NCI-H69 (cell line): ENCODE measurements at places on chromosomes 4 and X.

- DNase-seq, result no peak
Observed at GRCh38 chr4:64857198-64857597, 447.9 kb upstream of the TECRL start.

- peak; percentile 10 for DNase-seq
Observed at GRCh38 chr4:78047366-78047765, 9.8 kb upstream of the FRAS1 start.

GRCh38 chrX:108353452-108353851 is 84.8 kb downstream of the COL4A6 start:
- DNase-seq, result no peak

GRCh38 chrX:55598333-55598732 is 24.9 kb upstream of the FOXR2 start:
- DNase-seq, result no peak

- no peak for DNase-seq
Observed at GRCh38 chr4:2299794-2300193, 37.9 kb upstream of the MXD4 start.

- DNase-seq, result peak; percentile 83
Observed at GRCh38 chrX:153763989-153764755, at the start of gene PLXNB3. Gene PLXNB3, plus strand, starts transcription at chrX:153764249. Its CDS starts 1,287 bp downstream, at chrX:153765536.

DNA sequence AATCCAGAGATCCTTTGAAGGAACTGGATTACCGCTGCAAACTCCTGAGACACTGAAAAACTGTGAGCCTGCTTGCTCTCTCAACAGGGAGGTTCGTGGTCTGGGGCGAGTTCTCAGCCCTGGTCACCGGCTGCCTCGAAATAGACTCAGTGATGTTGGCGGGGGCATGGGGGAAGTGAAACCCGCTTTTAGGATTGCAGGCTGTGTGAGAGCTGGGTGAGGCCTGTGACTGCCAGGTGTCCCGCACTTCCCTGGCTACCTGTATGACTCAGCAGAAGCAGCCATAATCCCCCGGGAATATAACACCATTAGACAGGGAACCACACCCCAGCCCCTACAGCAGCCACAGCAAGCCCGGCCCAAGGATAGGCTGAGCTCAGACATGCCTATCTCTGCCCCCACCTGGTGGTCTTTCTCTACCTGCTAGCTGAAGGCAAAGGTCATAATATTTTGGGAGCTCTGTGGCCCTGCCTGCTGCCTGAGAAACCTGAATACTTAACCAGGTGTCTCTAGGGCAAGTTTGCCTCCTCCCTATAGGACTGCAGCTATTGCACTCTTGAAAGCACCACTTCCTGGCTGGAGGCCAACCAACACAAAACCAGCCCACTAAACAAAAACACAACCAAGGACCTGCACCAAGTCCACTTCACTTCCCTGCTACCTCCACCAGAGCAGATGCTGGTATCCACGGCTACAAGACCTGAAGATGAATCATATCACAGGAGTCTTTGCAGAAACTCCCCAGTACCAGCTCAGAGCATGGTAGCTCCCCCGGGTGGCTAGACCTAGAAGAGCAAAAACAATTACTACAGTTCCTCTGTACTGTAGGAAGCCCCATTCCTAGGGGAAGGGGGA is 202.0 kb downstream of the RRAGB start:
- DNase-seq, result no peak

GRCh38 chr4:113749178-113749577 is 12.4 kb downstream of the CAMK2D start:
- no peak for DNase-seq

DNA sequence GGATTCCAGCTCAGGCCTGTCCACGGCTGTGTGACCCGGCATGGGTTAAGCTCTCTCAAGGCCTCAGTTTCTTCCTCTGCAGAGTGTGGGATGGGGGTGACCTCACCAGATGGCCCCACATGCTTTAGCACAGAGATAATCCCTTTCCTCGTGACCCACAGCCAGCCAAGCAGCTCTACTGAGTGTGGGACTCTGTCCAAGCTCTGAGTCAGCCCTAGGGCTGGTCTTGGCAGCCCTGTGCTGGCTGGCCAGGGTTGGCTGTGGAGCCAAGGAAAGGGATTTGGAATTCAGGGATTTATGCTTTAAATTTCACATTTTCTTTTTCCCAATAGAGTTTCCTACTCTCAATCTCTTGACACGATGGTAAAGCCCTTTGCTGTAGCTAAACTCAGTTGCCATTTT is 19.7 kb upstream of the SPON2 start:
- DNase-seq, result no peak

DNA sequence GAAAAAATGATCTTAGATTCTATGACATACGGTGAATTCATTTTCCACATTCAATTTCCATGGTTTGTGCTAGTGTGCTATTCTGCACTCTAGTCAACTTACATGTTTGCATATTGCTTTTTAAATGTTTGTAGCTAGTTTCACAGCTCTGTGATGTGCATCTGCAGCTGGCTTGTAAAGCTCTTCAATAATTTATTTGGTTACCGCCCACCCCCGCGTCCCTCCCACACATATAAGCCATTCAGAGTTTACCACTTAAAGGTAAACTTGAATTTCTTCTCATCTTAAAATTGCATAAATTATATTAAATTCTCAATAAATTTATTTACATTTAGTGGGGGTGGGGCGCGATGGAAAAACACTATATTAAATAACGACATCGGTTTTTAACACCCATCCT is 291 bp upstream of the NBDY start:
- DNase-seq, result peak; percentile 42

GRCh38 chrX:104172788-104173187 is 6.5 kb downstream of the FAM199X start:
- no peak for DNase-seq

GRCh38 chrX:100411802-100412715 is 2.0 kb upstream of the PCDH19 start:
- no peak for DNase-seq

GRCh38 chr4:103719105-103719829 is 518 bp downstream of the TACR3 start:
- DNase-seq, result no peak

DNA sequence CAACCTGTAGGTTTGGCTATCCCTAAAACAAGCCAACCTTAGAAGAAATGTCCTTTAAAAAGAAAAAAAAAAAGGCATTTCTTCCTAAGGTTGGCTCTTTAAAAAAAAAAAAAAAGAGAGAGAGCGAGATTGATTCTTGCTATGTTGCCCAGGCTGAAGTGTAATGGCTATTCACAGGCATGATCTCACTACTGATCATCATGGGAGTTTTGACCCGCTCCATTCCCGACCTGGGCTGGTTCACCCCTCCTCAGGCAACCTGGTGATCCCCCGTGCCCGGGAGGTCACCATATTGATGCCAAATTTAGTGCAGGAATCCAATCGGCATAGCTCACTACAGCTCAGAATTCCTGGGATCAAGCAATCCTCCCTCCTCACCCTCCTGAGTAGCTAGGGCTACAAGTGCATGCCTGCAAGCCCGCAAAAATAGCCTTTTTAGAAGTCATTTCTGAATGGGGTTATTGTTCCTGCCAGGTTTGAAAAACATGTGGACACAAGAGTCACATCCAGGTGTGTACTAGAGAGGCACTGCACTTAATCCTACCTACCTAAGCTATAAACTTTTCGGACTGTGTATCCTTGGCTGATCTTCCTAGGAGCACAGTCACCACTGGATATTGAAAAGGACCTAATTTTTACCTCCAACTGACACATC is 61.4 kb upstream of the ZCCHC13 start:
- no peak for DNase-seq

DNA sequence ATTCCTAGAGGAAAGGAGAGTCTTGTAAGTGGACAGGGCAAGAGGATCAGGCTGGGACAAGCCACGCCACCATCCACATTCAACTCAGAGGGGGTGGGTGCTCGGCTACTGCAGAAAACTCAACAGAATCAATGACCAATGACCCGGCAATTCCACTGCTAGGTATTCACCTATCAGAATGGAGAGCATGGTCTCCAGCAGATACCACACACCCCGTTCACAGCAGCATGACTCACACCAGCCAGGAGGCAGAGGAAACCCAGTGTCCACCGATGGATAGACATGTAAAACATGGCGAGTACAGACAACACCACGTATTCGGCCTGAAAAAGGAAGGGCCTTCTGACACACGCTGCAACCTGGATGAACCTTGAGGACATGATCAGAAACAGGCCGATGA is 175.9 kb downstream of the AFAP1 start:
- no peak for DNase-seq

GRCh38 chr4:127783955-127784770 is 2.0 kb downstream of the HSPA4L start:
- no peak for DNase-seq

GRCh38 chrX:42432552-42432951 is 345.4 kb downstream of the PPP1R2C start:
- no peak for DNase-seq

- no peak for DNase-seq
Observed at GRCh38 chr4:37988670-37989069, 28.5 kb downstream of the PTTG2 start.

DNA sequence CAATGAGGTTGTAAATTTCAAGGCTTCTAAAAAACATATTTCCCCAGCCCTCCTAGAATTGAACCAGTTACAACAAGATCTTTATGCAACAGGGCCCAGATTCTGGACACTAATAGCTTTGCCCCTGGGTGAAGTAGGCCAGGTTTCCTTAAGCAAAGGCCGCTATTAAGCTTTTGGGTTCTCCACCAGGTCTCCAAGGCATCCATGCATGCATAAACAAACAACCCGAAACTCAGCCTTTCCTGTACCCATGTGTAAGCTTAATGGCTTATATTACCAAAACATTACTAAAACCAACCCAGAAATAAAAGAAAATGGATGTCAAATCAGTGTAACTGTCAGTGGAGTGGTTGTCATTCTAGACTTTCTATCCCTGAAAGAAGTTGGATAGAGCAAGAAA is 137.1 kb downstream of the ARHGAP6 start:
- no peak for DNase-seq

DNA sequence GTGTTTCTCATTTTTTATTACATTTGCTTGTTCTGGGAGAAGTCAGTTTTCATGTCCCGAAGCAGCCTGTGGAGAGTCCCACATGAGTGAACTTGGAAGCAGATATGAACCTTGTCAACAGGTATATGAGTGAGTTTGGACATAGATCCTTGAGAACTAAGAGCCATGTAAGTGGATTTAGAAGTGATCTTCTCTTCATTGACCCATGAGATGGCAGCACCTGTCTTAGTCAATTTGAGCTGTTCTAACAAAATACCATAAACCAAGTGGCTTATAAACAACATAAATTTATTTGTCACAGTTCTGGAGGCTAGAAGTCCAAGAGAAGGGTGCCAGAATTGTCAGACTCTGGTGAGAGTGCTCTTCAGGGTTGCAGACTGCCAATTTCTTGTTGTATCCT is 1043.8 kb downstream of the ADGRL3 start:
- no peak for DNase-seq

- peak; percentile 0 for DNase-seq
Observed at GRCh38 chr4:69147334-69147733, 51.1 kb downstream of the UGT2B7 start.

- no peak for DNase-seq
Observed at GRCh38 chr4:4443821-4444220, 56.9 kb downstream of the NSG1 start.

DNA sequence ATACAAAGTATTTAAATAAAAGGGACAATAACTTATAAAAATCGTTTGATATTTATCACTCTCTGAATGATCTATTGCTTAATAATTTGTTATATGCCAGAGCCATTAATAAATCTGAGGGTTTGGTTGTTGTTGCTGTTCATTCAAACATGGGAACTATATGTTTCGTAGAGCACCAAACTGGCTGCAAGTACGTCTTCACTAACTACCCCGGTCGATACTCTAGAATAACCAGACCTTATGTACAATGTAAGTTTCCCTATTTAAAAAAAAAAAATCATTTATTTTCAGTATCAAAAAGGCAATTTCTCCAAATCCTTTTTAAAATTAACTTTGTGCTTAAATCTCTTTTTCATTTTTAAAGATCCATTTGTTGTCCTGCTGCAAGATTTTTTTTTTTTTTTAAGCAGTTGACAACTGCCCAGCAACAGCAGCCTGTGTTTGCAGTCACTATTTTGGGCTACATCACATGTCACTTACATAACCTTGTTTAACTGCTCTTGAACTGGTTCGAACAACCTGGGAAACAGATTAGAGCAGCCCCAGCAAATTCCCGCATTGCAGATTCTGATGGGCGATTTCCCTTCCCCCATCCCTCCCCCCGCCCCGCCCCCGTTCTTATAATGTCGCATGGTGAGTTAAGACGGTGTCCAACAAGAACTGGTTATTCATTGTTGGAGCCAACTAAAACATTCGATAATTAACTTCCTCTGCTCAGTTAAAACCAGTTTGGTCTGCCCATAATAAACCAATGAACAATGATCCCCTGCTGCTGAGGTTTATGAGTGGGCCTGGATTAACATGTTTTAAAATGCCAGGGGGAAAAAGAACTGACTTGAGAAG is 238.9 kb downstream of the NR3C2 start:
- DNase-seq, result peak; percentile 91
